ENCODE measurements at places on chromosomes 12 and 14.

GRCh38 chr12:56517854-56518253, 3.8 kb upstream of the RBMS2 start:
- no peak for DNase-seq

DNA sequence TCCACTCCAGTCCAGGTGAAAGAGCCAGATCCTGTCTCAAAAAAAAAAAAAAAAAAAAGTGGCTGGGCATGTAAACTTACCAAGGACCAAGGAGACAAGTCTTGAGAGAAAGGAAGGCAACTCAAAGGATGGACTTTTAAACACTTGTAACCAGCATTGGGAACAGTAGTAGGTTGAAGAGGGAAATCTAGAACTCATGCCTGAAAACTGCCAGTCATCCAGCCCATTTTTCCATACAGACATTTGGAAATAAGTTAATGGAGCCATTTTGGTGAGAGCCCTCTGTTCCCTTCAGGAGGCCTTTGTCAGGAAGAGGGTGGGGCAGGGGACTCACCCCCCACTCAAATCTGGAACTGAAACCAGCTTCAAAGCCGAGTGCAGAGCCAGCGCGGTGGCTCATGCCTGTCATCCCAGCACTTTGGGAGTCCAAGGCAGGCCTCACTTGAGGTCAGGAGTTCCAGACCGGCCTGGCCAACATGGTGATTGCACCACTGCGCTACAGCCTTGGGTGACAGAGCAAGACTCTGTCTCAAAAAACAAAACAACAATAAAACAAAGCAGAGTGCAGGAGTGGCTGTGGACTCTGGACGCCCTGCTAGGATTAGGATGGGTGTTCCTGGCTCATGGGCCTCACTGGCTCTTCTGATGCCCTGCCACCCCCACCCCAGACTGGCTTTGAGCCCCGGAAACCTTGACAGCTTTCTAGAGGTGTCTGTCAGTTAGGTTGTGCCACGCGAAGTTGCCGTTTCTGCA, 1.6 kb upstream of the MLXIP start:
- DNase-seq = no peak

DNA sequence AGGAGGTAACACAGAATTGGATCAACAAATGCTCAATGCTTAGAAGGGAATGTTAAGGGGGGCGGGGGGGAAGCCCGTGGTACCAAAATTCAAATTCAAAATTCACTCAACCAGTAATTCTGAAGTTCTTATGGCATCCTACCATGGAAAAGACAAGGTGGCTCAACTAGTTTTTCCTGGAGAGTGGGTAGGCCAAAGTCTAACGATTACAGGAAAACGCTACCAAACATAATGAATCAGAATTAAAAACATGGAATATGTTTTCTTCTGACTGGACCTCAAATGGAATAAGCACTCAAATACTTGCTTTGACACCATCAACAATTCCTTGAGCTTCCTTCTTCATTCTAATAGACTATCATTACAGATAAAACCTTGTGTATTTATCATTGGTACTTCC, 2.3 kb downstream of the NACA start:
- DNase-seq = no peak

- DNase-seq = no peak
Observed at GRCh38 chr12:25979059-25979458, 20.6 kb downstream of the RASSF8 start.

- no peak for DNase-seq
Observed at GRCh38 chr12:7801460-7801859, 12.3 kb downstream of the NANOG start.

- DNase-seq = no peak
Observed at GRCh38 chr12:42015051-42015461, 129.6 kb downstream of the GXYLT1 start.

GRCh38 chr12:131057211-131057721, 103.6 kb downstream of the ADGRD1 start:
- DNase-seq = no peak

DNA sequence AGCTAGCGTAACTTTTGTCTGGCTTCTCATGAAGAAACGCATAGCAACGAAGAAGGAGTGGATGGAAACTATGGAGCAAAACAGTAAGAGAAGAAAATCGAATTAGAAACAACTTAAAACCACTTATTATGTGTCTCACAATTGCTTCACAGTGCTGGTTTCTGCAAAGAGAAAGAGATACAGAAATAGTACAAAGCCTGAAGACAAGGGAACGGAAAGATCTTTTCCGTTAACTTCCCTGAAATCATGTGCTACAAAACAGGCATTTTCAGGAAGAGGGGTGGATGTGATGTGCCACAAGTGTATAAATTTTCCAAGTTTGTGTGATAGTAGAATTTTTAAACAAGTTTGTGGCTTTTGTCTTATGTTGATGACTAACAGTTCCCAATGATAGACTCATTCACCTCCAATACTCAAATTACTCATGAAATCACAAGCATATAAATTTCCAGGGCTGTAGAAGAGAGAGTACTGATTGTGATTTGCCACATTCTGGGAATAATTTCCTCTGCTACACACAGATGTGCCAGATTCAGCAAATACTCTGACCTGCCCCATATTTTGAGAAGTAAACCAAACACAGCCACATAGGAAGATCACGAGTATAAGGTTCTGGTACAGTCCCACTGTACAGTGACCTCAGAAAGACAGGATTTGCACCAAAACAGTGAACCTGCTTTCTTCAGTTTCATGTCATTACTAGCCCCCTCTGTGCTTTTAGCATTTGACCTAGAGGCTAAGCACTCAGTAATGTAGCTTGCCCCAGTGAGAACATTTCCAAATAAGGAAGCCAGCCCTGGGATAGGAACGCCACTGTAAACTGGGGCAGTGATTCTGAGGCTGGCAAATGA, 41.4 kb upstream of the PPFIA2 start:
- peak; percentile 3 for DNase-seq

- no peak for DNase-seq
Observed at GRCh38 chr12:41683023-41683422, 461.7 kb downstream of the GXYLT1 start.

DNA sequence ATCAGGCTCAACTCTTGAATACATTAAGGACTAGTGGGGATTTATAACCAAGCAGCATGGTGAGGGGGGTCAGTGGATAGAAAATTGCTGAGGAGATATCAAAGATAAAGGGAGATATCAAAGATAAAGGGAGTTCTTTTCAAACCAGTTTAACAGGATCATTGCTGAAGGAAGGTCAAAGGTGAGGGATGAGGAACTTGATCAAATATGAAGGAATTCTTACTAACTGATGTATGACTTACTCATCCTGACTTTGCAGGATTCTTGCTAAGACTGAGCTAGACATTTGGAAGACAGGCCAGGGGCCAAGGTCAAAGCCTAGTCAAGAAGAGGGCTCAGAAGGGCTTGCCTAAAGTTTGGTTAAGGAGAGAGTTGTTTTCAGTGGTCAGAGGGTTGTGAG, 4.8 kb downstream of the ABHD4 start:
- DNase-seq = peak; percentile 55

GRCh38 chr12:111270239-111270638, 98.7 kb downstream of the PHETA1 start:
- peak; percentile 6 for DNase-seq

DNA sequence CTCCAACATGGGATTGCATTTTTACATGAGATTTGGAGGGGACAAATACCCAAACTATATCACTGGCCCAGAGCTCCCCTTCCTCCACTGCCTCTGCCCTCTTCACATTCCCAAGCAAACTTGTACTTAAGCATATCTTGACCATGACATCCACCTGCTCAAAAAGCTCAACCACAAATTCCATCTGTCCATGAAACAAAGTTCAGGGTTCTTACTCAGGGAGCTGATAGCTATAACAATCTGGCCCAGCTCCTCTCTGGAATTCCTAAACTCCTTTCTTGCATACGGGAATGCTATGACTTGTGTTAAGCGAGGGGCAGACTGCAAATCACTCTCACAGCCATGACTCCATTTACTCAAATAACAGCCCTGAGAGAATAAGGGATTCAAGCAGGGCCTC, 152.1 kb downstream of the GALC start:
- DNase-seq = no peak

- DNase-seq = no peak
Observed at GRCh38 chr14:55401751-55402150, 9.9 kb downstream of the ATG14 start.

- DNase-seq = peak; percentile 65
Observed at GRCh38 chr12:72017054-72017651, 78.5 kb downstream of the TPH2 start.

Data from fibroblast of skin of right biceps (primary cell).